Activated CD8-positive, alpha-beta T cell treated with anti-CD3 and anti-CD28 coated beads, Interleukin-2, amount 10 ng/mL, durations not matched to agents 7 days and 5 days (primary cell): ENCODE measurements at places on chromosomes 16 and 17. TPM values are rescaled to one million over a fixed set of nuclear protein-coding genes. Genes with fewer than 3 reads are reported as not detected.

NOG gene
- total RNA-seq, result 0.95 TPM

TEX14 gene
- total RNA-seq, result 0.10 TPM

CDH5 gene
- total RNA-seq, result not detected

FNDC8 gene
- not detected for total RNA-seq

ZNF500 gene
- 14.9 TPM for total RNA-seq

CSH1 gene
- not detected for total RNA-seq

CD300E gene
- not detected for total RNA-seq

RRAD gene
- not detected for total RNA-seq
